Temporal lobe (tissue), 4 donors: ENCODE measurements at places on chromosomes 1 and 21. TPM values are rescaled to one million over a fixed set of nuclear protein-coding genes. Genes with fewer than 3 reads are reported as not detected.

Gene PLCH2
- 9.1 TPM for total RNA-seq

Gene GPR61
- total RNA-seq, result 4.2 TPM

Gene ETNK2
- 17.0 TPM for total RNA-seq

Gene GBP5
- total RNA-seq, result 0.25 TPM

Gene CENPF
- total RNA-seq, result 14.8 TPM

Gene GUK1
- total RNA-seq, result 109 TPM
